Peyer's patch (tissue), 4 donors: ENCODE measurements at places on chromosomes 12 and 14. TPM values are rescaled to one million over a fixed set of nuclear protein-coding genes. Genes with fewer than 3 reads are reported as not detected.

GRCh38 chr14:51865953-51866747 lies 5.7 kb downstream of the GNG2 start:
- H3K4me3 ChIP-seq, result no peak overlapping the region
- H3K4me1 ChIP-seq, result peaks cover 4% of the 10 kb centered on the region
- H3K27me3 ChIP-seq, result no peaks in the 10 kb centered on the region
- no peaks in the 10 kb centered on the region for H3K36me3 ChIP-seq
- DNase-seq, result no peak

GRCh38 chr14:31592631-31593030 lies 31.4 kb downstream of the NUBPL start:
- H3K4me3 ChIP-seq, result no peak overlapping the region
- H3K27me3 ChIP-seq, result no peaks in the 10 kb centered on the region
- H3K4me1 ChIP-seq, result no peaks in the 10 kb centered on the region
- H3K36me3 ChIP-seq, result no peaks in the 10 kb centered on the region
- DNase-seq, result no peak
- H3K27ac ChIP-seq, result no peak overlapping the region

- H3K27ac ChIP-seq, result no peak overlapping the region
- no peaks in the 10 kb centered on the region for H3K27me3 ChIP-seq
- no peaks in the 10 kb centered on the region for H3K36me3 ChIP-seq
- no peak overlapping the region for H3K4me3 ChIP-seq
- no peaks in the 10 kb centered on the region for H3K4me1 ChIP-seq
Measured at GRCh38 chr12:52358575-52359350, 8.5 kb downstream of the KRT85 start.

GRCh38 chr14:36477266-36477665 lies 42.8 kb downstream of the NKX2-1 start:
- no peak overlapping the region for H3K4me3 ChIP-seq
- no peaks in the 10 kb centered on the region for H3K27me3 ChIP-seq
- no peak for DNase-seq
- no peaks in the 10 kb centered on the region for H3K4me1 ChIP-seq

DNA sequence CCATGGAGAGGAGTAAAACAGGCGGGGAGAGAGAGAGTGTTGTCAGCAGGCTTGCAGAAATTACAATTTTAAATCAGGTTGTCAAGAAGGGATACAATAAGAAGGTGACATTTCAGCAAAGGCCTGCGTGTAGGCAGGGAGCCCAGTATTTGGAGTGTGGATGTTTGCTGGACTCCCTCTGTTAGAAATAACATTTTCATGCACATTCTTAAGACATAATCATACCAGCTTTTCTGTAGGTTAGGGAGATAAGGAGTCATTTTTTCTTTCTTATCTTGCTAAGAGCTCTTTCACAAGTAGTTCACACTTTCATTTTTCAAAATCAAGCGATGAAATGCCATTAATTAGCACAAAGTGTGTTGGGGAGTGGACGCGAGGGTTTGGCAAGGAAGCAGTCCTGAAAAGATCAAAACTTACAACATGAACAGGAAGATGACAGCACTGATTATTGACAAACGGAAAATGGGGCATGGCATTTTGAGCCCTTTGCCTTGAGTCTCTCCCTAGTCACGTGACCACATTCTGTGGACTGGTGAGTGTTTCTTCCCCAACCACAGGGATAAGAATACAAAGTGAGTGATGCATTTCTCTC lies 160.2 kb downstream of the DAD1 start:
- H3K27me3 ChIP-seq, result no peaks in the 10 kb centered on the region
- H3K27ac ChIP-seq, result no peak overlapping the region
- no peak for DNase-seq
- no peaks in the 10 kb centered on the region for H3K36me3 ChIP-seq

DNA sequence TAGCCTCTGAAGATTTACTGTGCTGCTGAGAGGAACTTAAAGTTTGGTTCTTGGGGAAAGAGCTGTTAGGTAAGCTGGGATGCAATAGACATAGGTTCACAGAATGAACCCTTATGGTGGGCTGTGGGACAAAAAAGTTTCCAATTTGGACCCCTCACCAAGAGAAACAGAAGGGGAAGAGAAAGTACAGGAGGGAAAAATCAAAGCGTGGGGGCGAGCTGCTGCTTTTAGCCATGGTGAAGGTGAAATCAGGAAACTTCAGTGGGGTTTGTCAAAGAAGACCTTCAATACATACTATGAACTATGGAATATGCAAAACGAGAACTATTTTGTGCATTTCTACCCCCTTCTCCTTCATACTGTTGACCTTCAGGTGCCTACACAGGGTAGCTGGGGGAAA lies 10.6 kb upstream of the NINJ2 start:
- H3K27me3 ChIP-seq, result no peaks in the 10 kb centered on the region
- DNase-seq, result no peak
- no peak overlapping the region for H3K4me3 ChIP-seq
- H3K27ac ChIP-seq, result peak overlapping the region; percentile 59
- H3K4me1 ChIP-seq, result no peaks in the 10 kb centered on the region
- H3K36me3 ChIP-seq, result no peaks in the 10 kb centered on the region

Gene MANSC1
- total RNA-seq, result 15.1 TPM

DNA sequence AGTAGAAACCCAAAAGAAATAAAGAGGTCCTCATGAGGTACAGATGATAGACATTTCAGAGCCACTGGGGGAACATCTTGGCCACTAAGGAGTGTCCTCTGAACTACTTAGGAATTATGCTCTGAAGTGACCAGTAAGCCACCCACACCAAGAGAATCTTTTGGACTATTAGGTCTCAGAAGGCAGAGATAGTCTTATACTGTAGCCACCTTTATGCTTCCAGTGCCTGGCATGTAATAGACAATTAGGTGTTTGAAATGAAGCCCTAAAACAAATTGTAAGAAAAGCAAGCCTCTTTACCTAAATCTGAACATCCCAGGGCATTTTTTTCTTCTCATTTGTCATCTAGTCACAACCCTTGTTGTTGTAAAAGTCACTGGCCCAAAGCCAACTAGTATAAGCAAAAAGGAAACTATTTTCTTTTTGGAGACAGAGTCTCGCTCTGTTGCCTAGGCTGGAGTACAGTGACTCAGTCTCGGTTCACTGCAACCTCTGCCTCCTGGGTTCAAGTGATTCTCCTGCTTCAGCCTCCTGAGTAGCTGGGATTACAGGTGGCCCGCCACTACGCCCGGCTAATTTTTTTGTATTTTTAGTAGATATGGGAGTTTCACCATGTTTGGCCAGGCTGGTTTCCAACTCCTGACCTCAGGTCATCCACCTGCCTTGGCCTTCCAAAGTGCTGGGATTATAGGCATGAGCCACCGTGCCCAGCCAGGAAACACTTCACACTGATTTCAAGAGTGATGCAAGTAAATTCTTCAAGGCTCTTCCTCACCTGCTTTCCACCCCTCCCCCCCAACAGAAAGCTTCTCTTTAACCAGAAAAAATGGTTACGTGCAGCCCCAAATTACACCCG lies 11.1 kb downstream of the PLEKHA5 start:
- no peak overlapping the region for H3K27ac ChIP-seq
- no peaks in the 10 kb centered on the region for H3K4me1 ChIP-seq
- H3K36me3 ChIP-seq, result no peaks in the 10 kb centered on the region
- DNase-seq, result no peak
- H3K27me3 ChIP-seq, result no peaks in the 10 kb centered on the region

DNA sequence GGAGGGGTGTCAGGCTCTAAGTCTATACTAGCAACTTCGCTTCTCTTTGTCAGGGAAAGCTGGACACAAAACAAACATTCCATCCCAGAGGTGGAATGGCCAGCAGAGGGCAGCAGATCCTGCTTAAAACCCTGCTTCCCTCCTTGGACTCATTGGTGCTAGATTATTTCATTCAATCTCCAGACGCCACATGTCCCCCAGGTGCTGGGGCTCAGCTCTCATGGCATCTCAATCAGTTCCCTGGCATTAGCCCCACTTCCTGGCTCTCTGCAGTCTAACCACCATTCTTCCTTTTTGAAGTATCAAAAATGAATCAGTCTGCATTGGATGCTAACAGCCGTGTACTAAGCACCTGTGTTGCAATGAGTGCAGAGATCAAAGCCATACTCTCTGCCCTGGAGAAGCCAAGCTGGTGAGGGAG lies 8.1 kb upstream of the PPP1R1A start:
- H3K36me3 ChIP-seq, result no peaks in the 10 kb centered on the region
- no peak overlapping the region for H3K27ac ChIP-seq
- no peak overlapping the region for H3K4me3 ChIP-seq
- peak; percentile 84 for DNase-seq
- no peaks in the 10 kb centered on the region for H3K27me3 ChIP-seq
- no peaks in the 10 kb centered on the region for H3K4me1 ChIP-seq

Gene TSHR
- not detected for total RNA-seq

DNA sequence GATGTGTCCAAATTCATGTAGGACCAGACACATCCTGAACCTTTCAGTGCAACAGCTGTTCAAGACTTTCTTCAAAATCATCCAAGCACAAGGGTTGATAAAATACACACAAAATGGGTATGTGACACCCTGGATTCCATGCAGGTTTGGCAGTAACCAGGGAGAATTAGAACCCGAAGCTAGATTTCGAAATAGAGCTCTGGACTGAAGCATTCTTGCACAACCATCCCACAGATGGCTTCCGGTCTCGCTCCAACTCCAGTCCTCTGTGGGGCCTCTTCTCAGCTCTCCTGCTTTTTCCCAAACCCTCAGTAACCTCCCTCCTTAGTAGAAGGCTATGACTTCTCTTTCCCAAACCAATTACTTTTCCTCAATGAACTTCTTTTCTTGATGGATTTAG lies 171.3 kb downstream of the TTC7B start:
- no peak overlapping the region for H3K4me3 ChIP-seq
- no peak overlapping the region for H3K27ac ChIP-seq
- no peaks in the 10 kb centered on the region for H3K4me1 ChIP-seq

DNA sequence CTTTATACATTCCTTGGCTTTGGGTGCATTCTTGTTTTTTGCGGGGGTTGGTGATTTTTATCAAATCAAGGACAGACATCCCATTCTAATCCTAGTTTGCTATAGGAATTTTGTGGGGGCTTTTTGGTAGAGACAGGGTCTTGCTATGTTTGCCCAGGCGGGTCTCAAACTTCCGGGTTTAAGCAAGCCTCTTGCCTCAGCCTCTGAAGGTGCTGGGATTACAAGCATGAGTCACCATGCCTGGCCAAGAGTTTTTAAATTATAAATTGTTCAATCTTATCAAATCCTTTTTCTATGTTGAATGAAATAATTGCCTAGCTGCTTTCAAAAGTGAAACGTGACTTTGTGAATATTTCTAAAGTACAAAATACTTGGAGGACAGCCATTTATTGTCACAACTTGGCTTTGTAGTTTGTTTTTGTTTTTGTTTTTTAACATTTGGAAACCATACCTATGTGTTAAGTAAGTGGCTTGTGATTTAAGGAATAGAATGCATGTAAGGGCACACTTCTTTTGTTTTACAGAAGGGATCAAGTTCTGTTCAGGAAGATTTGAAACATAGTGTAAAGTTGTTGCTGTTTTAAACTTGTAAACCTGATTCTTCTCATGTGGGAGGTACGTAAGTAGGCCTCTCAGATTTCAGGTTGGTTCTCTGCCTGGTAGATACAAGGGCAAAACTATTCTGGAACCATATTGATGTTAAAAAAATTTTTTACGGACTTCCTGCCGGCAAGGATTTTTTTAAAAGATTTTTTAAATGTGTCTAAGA lies 13.4 kb downstream of the MARK3 start:
- no peaks in the 10 kb centered on the region for H3K27me3 ChIP-seq
- H3K36me3 ChIP-seq, result no peaks in the 10 kb centered on the region
- peaks cover 42% of the 10 kb centered on the region for H3K4me1 ChIP-seq
- no peak overlapping the region for H3K4me3 ChIP-seq
- no peak for DNase-seq
